ENCODE measurements at places on chromosomes 1 and 21. TPM values are rescaled to one million over a fixed set of nuclear protein-coding genes. Genes with fewer than 3 reads are reported as not detected.
A peak's percentile ranks its signal among the peaks of the same experiment; 100 is the strongest.

The RPS8 gene
- 3,363 TPM for polyA plus RNA-seq

- DNase-seq = peak; percentile 81
These were observed 338 bp upstream of the TOR1AIP1 start for GRCh38 chr1:179881642-179882252.

The FCRL4 gene
- polyA plus RNA-seq = not detected

The UTS2 gene
- polyA plus RNA-seq = 0.13 TPM

The LIPI gene
- not detected for polyA plus RNA-seq

DNA sequence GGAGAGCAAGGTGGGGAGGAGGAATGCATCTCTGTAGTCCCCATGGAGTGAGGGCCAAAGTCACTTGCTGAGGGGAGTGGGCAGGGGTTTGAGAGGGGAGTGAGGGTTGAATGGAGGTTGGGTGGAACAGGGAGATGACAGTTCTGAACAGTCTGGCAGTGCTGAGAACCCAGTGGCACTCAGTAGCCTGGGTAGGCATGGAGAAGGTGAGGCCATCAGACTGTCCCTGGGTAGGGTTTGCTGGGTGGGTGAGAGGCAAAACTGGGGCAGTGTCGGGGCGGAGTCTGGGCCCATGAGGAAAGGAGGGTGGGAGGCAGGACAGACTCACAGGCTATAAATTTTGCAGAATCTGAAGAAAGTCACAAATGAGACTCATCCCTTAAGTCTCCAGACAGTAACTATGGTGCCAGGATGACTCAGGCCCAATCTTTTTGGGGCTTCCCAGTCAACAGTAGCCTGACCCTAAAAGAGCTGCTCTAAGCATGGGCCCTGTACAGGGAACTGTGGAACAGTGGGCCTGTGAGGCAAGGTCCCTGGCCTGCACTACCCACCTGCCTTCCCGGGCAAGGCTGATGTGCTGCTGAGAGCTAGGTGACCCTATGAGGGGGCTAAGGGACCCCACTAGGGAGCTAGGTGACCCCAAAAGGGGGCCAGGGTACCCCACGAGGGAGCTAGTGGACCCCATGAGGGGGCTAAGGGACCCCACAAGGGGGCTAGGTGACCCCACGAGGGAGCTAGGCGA is 51.0 kb upstream of the DMRTB1 start:
- no peak for DNase-seq

The OR13G1 gene
- polyA plus RNA-seq = not detected

The IFNGR2 gene
- polyA plus RNA-seq = 126 TPM

- DNase-seq = no peak
These were observed 10.6 kb upstream of the C1orf162 start for GRCh38 chr1:111463029-111463683.

DNA sequence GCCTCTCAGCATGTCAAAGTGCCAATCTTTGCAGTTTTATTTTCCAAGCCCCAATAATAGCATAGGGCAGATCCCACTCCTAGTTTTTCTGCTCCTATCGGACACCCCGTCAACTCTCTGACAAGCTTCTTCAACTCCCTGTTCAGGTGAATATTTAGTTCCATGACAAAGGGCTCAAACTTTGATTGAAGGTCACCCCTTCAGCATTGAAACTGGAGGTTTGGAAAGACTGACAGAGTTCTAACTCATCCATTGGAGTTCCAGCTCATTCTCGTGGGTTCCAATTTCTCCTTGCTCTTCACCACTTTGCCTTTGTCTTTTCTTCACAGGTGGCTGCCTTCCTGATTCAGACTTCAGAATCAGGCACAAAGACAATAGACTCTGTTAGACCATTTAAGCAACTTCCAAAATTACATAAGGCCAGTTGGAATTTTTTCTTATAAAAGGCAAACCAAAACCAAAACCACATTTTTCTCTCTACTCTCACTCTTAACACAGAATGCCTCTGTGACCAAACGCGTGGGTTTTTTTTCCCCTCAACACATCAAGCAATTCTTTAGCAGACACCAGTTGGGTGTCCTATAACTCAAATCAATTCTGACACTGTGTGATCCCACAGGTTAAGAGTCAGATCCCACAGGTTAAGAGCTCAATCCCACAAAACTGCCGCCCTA is 169.3 kb upstream of the USP25 start:
- DNase-seq = no peak

The DMBX1 gene
- not detected for polyA plus RNA-seq

DNA sequence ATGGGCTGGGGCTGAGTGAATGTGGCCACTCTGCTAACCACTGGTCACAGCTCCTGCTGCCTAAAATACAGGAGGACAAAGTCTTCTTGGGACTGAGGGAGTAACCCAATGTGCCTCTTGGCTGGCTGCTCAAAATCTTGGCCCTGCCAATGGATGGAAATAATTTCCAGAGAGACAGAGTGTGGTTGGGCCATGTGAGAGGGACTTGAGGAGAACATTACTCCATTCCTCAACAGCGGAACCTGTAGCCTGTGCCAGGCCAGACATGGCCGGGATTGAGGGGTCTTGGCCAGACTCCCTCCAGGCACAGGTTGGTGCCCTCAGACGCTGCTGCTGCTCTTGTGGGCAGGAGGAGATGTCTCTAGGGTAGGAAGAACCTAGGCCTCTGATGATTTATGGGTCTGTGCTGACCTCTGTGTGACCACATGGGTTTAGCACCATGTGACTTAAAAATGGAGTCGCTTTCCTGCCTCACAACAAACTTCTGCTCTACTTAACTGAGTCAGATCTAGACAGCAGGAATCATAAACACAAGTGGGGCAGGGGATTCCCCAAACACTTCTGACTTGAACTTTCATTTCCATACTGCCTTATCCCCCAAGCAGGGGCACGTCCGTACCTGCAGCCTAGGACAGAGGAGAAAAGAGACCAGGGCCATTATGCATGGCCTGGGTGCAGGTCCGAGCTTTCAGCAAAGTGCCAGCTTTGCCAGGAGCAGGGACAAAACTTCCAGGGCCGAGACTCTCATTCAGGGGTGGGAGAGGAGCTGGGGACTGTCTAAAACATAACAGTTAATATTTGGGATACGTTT is 79.2 kb downstream of the CD34 start:
- no peak for DNase-seq

- DNase-seq = peak; percentile 91
These were observed 56.2 kb upstream of the RASAL2 start for GRCh38 chr1:178037510-178038253.

The MANEAL gene
- 3.7 TPM for polyA plus RNA-seq

DNA sequence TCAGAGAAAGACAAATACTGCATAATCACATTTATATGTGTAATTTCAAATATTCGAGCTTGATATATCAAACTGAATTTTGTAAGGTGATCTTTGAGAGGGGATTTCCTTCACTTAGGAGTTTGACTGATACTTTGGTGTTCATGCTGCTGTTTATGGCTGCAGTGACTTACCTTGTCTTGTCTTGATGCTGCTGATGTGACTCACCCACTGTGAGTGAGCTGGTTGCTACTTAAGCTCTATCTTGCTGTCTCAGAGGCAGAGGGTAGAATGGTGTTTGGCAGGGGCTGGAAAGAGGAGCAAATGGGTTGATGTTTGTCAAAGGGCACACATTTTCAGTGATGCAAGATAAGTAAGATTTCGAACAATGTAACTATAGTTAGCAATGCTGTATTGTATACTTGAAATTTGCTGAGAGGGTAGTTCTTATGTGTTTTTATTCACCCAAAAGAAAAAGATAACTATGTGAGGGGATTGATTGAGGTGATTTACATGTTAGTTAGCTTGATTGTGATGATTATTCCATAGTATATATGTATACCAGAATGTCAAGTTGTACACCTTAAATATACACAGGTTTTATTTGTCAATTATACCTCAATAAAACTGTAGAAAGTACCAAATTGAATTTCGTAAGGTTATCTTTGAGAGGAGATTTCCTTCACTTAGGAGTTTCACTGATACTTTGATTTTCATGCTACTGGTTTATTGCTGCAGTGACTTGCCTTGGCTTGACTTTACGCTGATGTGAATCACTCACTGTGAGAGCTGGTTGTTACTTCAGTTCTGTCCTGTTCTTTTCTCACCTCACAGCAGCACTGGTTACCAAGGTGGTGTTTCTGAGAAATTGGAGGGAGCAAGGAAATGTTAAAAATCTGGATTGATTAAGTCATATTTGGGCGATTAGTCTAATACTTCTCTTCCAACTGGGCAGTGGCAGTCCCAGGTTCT is 94.5 kb upstream of the SLC5A9 start:
- no peak for DNase-seq

The AADACL3 gene
- polyA plus RNA-seq = not detected

- no peak for DNase-seq
These were observed 23.2 kb downstream of the GLUL start for GRCh38 chr1:182368358-182368757.

DNA sequence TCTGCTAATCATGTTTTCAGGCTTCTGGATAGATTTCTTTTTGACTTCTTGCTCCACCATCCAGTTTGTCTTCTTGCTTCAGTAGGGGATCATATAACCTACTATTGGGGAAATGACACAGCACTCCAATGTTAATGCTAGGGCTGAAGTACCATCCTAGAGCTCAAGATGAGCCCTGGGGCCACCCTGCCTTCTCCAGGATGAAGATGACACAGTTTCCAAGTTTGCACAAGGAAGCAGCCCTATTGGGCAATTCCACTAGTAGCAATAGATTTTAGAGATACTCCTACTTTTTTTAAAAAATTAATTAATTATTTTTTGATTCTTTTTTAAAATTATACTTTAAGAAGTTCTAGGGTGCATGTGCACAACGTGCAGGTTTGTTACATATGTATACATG is 11.3 kb upstream of the KLF18 start:
- no peak for DNase-seq

- peak; percentile 50 for DNase-seq
These were observed 46.0 kb downstream of the RHOU start for GRCh38 chr1:228781161-228781808.

DNA sequence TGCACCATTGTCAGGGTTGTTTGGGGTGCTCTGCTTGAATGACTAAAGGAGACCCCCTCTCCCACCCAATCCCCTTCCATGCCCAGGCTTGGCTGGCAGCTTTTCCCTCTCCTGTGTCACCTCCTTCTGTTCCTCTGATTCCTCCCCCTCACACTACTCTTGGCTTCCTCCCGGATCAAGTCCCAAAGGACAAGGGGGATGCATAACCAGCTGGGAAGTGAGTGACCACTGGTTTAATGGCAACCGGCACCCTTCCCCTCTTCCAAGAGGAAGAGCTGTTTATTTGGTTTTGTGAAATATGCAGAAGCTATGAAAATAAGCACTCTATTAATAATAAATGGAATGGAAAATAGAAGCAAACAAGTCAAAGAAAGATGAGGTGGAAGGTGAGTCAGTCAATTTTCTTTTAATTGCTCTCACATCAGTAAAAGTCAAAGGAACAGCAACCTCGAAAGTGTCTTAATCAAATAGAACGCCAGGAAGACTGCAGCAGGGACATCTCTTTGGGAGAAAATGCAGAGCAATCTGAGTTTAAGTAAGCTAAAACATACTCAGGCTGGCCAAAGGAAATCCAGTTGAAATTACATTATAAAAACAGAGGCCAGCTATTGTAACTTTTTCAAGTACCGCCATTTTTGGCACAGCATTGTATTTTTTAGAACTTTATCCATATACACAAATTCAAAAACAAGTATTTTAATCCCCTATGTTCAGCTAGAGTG is 322.5 kb downstream of the SIPA1L2 start:
- no peak for DNase-seq

The RASSF5 gene
- 2.2 TPM for polyA plus RNA-seq

DNA sequence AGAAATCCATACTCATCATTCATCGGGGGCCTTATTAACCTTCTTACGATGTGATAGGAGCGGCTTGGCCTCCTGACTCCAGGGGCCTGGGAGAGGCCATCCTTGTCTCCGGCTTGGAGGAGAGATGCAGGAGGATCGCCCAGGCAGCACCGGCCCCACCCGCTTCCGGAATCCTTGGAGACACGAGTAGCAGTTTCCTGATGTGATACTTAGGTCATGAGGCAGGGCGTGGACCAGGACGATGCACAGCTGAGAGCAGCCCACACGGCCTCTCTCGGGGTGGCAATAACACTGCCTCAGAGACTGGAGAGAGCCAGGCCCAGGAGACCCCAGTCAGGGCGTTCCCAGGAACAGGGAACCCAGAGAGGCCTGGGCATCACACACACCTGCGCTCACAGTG is 163.6 kb upstream of the ARHGEF16 start:
- DNase-seq = no peak

The RIMKLA gene
- polyA plus RNA-seq = 0.13 TPM

The AADACL4 gene
- polyA plus RNA-seq = 0.32 TPM

DNA sequence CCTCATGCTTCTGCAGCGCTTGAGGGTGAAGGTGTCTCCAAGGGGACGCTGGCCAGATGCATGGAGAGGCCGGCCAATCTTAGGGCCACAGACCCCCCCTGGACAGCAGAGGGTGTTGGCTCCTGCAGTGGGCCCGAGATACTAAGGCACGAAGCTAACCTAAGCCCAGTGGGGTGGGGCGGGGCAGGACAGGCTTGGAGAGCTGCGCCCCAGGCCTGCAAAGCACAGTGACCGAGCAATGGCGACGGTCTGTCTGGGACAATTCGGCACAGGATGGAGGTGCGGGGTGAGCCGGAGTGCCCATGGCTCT is 1.3 kb downstream of the FNDC10 start:
- peak; percentile 25 for DNase-seq

DNA sequence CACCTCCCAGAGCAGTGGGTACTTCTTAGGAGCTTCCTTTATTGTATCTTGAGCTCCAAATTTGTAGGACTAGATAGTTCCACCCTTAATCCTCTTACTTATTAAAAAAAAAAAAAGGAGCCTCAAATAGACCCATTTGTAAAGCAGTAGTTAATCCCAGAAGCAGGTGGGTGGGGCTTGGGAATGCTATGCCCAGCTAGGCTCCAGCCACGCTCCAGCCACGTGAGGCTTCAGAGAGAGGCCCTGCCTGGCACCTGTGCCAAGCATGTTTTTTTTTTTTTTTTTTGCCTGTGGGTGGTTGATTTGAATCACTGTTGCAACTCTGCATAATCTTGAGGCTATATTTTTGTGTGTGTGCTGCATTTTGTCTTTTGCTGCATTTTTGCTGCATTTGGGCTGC is 7.0 kb downstream of the CACNA1E start:
- no peak for DNase-seq

DNA sequence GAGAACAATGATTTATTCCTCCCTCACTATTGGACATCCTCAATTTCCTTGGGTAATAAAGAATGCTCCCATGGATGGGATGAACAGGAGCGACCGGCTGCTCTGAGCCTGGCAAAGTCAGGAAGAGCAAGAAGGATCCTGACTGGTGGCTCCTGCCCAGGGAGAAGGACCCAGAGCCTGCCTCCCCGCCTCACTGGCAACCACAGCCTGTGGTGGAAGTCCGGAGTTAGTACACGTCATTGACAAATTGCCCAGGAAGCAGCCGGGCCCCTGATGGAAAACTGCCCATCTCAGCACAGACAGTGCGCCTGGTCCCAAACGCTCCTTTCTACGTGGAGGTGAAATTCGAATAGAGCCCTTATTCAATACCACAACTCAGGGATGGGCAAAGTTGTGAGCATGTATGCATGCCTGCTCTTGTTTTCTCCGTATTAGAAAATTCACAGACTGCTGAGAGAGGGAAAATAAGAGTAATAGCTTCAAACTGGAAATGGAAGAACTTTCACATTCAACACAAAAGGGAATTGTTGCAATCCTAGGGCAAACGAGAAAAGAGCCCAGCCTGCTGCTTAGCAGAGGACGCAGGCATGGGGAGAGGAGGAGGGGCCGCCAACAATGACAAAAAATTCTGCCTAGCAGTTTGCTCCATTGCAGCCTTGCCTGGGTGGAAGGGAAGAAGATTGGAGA is 397.1 kb upstream of the VAMP3 start:
- no peak for DNase-seq

- DNase-seq = no peak
These were observed 45.3 kb upstream of the KCNE1 start for GRCh38 chr21:34557261-34557660.

All from SK-N-SH (cell line).